Activated CD4-positive, alpha-beta T cell treated with anti-CD3 and anti-CD28 coated beads for 24 hours (primary cell): ENCODE measurements at places on chromosomes 12 and 14.

GRCh38 chr12:26109343-26109881 is 15.4 kb downstream of the BHLHE41 start:
- DNase-seq, result no peak

DNA sequence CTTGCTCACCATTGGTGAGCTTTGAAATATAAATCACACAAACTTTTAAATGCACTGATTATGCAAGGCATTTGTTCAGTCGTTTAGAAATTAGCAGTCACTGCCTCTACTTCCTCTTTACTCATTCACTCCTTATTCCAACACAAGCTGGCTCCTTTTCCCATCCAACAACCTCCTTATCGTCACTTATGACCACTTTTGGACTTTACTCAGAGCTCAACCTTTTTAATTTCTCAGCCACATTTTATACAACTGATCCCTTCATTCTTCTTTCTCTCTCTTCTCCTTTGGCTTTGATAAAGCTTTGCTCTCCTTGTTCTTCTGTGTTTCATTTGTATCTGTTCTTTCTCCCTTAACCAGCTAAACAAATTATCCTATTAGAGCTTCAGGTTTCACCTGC is 126.4 kb upstream of the PLEKHA5 start:
- no peak for DNase-seq

DNA sequence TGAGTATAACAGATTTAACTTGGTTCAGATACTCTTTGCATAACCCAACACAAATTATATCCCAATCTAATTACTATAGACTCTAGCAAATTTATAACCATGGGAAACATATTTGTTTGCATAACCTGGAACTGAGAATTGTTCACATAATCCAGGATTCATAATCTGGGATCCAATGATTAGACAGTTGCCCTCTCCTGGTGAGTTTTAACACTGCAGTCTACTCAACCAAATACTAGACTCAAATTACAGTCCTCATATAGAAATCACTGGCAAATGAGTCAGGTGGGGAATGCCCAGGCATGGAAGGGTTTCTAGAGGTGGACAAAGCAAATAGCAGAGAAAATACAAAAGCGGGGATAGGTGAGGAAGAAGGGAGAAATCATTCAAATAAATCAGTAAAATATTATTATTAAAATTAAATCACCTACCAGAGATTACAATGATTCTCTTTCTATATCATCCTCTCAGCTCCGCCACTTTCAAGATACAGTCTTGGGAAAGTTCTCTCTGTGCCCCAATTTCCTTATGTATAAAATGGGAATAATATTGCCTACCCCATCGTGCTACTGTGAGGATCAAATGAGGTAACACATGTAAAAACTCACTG is 9.4 kb downstream of the GCH1 start:
- no peak for DNase-seq

- no peak for DNase-seq
Measured at GRCh38 chr12:122130150-122130549, 43.9 kb downstream of the IL31 start.

DNA sequence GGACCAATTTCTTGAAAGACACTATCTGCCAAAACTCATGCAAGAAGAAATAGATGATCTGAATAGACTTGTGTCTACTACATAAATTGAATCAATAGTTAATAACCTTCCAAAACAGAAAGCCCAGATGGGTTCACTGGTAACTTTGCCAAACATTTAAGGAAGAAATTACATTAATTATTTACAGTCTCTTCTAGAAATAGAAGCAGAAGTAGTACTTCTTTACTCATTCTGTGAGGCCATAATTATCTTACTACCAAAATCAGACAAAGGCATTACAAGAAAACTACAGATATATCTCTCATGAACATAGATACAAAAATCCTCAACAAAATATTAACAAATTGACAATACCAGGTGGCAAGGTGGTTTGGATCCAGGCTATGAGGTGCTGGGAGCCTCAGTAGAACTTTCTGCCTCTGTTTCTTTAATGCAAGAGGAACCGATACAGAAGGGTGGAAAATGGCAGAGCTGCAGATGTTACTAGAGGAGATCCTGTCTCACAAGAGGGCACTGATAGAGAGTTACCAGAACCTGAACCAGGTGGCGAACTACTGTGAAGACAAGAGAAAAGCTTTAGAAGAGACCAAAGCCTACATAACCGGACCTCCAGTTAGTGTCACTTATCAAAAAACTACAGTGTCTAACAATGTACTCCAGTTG is 33.7 kb upstream of the KTN1 start:
- no peak for DNase-seq

DNA sequence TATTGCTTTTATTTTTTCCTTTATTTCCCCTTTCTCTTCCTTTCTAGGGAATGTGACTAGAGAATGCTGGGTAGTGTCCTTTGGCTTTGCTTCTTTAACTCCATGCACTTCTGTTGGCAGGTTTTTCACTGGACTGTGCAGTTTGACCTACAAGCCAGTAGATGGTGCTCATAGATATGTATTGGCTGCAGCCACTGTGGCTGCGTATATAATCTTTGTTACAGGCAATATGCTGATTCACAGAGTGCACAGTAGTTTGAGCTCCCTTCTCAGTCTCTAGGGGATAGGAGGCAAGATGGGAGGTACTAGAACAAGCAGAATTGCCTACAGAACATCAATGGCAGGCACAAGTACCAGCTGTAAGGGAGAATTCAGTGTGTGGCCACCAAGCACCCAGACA is 503.5 kb downstream of the LRFN5 start:
- DNase-seq, result no peak

DNA sequence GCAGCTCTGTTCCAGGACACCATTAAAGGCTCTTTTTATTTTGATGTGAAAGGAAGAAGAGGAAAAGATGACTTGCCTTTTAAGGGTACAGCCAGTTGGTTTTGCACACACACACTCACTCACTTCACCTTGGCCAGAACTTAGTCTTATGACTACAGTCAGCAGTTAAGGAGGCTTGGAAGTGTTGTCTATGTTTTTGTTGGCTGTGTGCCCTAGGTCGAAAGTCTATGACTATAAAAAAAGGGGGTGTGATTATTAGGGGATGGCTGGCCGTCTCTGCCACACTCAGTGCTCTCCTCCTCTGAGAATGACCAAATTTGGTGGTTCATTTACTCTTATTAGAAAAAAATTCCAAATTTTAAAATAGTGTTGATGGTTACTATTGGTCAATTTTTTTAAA is 139.5 kb upstream of the OTX2 start:
- no peak for DNase-seq

GRCh38 chr14:80172375-80173051 is 38.8 kb downstream of the DIO2 start:
- DNase-seq, result no peak

DNA sequence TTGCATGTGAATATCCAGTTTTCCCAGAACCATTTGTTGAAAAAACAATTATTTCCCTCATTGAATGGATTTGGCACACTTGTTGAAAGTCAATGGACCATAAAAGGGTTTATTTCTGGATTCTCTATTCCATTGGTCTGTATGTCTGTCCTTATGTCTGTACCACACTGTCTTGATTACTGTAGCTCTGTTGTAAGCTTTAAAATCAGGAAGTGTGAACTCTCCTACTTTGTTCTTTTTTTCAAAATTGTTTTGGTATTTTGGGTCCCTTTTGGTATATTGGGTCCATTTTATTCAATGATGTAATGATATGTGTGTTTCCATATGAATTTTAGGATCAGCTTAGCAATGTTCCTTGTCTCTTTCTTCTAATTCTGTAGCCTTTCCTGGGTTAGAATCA is 64.8 kb downstream of the PPP2R5C start:
- DNase-seq, result no peak

GRCh38 chr12:50188875-50189575 is 21.9 kb upstream of the CERS5 start:
- DNase-seq, result no peak

GRCh38 chr12:127245437-127245836 is 1021.5 kb upstream of the TMEM132C start:
- DNase-seq, result no peak

- no peak for DNase-seq
Measured at GRCh38 chr12:120121766-120122293, 5.3 kb upstream of the RAB35 start.

DNA sequence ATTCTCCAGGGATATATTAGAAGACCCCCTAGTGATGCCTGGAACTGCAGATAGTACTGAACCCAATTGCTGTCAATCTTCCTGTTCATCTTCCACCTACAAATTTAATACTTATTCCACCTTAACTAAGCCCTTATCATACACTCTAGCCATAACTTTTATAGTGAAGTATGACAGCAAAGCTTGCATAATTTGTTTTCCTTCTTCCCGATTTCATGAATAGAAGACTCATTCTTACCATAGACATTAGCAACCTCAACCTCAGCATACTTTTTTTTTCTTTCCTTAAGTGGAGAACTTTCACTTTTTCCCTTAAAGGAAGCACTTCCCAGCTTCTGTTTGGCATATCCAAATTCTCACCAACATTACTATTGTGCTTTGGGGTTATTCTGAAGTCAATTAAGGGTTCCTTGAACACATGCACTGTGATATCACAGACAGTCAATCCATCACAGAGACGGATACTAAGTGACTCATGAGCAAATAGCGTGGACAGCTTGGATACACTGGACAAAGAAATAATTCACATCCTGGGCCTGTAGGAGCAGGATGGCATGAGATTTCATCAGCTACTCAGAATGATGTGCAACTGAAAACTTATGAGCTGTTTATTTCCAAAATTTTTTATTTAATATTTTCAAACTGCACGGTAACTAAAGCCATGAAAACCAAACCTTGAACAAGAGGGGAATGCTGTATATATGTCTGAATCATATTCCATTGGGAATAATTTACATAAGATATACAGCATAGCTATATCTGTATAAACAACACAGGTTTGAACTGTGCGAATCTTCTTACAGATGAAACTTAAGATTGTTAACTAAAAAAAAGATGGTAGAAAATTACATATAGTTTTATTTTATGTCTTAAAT is 63.9 kb downstream of the SYT1 start:
- DNase-seq, result no peak

DNA sequence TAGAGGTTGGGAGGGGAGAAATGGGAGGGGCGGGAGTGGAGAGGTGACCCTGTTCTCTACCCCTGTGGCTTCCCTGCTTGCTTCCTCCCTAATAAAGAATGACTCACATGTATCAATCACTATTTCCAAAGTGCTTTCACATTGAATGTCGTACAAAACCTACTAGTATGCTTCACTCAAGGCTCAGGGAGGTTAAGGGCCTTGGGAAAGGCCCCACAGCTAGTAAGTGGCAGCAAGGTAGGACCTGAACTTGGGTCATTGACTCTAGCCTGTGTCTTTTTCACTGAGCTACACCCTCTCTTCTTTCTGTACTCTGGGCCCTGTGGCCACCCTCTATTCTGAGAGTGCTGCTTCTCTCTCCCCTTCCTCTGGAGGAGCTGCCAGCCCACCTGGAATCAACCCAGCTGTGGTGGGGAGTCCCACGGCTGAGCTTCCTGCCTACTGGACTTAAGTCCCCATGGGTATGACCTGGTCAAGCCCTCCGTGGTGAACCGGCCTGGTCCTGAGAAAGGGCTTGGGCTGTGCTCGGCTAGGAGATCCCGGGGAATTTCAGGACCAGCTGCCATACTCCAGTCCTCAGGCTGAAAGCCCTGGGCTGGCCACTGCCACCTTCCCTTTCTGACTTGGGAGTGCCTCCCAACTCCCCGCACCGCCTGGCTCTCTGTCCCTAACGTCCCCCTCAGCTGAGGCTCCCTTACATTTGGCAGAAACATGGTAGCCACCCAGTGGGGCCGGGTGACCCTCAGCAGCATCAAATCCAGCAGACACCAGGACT is 13.0 kb downstream of the SLC48A1 start:
- DNase-seq, result no peak

DNA sequence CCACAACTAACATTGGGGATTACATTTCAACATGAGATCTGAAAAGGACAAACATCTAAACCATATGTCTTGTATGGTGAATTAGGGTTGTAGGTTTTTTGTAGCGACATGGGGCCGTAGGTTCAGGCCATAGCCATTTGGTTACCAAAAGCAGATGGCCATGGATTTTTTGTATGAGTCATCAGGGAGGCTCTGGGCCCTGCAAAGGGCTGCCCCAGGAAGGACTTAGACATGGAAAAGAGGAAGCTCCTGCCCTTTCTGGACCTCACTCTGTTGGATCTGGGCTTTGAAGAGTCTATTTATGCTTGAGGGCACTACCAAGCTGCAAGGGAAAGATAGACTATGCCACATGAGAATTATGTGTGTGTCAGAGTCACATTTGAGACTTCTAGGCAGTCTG is 89.3 kb upstream of the DHRS4 start:
- no peak for DNase-seq

GRCh38 chr12:87196321-87196720 is 832.9 kb downstream of the C12orf50 start:
- no peak for DNase-seq

DNA sequence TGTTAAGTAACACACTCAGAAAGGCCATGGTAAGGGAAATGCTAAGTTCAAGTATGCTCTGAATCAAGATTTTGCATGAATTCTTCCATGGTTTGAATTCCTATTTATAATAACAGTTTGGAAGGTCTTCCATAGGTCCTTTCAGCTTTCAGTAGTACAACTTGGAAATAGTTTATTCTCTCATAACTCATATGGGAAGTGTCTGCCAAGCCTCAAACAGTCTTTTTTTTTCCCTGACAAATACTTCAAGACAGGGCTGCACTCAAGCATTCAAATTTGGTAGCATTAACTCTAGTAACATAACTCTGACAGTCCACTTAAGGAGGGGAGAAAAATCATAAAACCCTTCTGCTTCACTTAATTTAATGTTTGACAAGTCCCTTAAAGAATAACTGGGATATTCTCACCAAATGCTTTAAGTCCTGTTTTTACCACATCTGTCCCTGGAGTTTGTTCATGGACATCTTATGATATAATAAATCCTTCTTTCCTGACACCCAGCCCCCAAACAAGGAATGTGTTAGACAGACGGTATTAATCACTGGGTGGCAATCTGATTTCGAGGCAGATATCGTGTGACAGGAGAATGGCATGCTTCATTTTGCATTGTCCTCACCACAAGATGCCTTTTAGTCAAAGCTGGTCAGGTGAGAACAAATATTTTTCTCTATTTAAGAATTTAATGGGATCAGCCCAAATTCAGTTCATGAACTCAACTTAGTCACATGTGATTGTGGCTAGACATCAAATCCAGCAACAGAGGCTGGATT is 165.7 kb downstream of the BMP4 start:
- DNase-seq, result no peak

GRCh38 chr14:96805956-96806355 is 8.8 kb downstream of the VRK1 start:
- no peak for DNase-seq

GRCh38 chr12:57126061-57126460 is 2.2 kb upstream of the LRP1 start:
- DNase-seq, result no peak

- DNase-seq, result no peak
Measured at GRCh38 chr12:5262450-5262849, 169.5 kb upstream of the NTF3 start.

DNA sequence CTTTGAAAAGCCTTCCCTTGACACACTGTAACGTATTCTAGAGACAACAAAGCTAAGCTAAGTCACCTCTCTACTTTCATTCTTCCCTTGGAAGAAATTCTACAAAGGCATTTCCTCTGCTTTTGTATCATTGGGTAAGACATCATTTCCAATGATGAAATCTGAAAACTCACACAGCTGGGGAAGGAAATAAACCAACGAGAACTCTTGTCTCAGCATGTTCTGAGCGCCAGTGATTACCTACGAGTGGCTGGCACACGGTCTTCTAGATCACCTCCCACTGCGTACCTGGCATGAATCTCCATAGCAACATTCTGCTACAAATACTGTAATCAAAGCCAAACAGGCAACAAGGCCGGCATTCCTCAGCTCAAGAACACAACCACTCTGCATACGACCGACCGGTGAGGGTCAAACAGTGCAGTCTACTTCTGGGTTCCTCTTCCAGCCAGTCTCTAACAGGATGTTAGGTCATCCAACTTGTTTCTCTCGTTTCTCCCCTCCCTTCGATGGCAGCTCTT is 7.6 kb downstream of the VPS37B start:
- DNase-seq, result no peak
